ENCODE measurements at places on chromosomes 5 and 9. TPM values are rescaled to one million over a fixed set of nuclear protein-coding genes. Genes with fewer than 3 reads are reported as not detected.

FOXI1 gene
- not detected for total RNA-seq

DNA sequence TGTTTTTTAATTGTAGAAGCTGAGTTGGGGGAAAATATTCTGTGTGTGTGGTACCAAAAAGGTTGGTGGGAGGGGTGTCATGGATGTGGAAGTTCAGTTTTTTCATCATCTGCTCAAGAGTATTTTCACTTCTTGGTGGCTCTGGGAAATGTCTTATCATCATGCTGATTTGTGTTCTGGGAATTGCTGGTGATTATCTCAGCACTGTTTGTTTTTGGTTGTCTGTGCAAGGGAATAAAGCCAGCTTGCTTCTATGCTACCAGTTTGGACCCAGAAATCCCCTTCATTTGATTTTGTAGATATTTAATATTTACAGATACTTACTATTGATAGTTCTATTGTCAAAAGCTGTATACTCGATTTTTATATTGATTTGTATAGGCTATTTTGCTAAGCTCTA is 2289.7 kb downstream of the MAT2B start:
- no peak for ATAC-seq

GRCh38 chr9:104075801-104076753 is 18.0 kb upstream of the SMC2 start:
- no peak for ATAC-seq

SHISAL2B gene
- total RNA-seq, result not detected

DNA sequence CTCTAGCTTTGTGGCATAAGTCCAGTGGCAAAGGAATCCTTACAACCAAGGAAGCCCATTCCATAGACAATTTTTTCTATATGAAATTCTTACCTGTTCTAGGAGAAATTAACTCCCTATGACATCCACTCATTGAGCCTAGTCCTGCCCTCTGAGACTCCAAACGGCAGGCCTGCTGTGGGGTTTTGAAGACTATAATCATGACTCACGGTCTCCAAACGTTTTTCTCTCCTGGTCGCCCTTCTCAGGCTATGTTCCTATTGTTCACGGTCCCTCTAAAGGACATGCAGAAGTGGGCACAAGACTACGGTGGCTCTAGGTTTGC is 611 bp downstream of the EXOSC3 start:
- no peak for ATAC-seq

ANXA2R gene
- total RNA-seq, result 1.5 TPM

GRCh38 chr9:128160603-128160987 is 530 bp downstream of the BBLN start:
- ATAC-seq, result no peak

DNA sequence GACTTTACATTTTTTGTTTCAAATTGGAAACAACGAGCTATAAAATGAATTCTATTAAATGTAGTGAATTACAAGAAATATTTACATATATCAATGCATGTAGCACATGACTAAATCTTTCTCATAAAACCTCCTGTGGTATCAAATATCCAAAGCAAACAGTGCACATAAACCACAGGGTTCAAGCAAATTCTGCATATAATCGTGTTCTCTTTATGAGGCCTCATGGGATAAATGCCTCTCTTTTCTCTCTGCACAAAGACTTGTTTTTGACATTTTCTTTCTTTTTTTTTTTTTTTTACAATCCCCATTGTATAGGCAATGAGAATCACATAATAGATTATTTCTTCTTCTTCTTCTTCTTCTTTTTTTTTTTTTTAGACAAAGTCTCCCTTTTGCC is 1117.2 kb upstream of the DMAC1 start:
- ATAC-seq, result no peak

DHFR gene
- total RNA-seq, result 9.1 TPM

GRCh38 chr5:73318308-73318719 is 130.3 kb downstream of the FOXD1 start:
- ATAC-seq, result no peak

GRCh38 chr9:138046641-138047301 is 169.2 kb downstream of the CACNA1B start:
- no peak for ATAC-seq

- no peak for ATAC-seq
These were observed 32.8 kb upstream of the SEMA4D start for GRCh38 chr9:89530726-89531125.

DNA sequence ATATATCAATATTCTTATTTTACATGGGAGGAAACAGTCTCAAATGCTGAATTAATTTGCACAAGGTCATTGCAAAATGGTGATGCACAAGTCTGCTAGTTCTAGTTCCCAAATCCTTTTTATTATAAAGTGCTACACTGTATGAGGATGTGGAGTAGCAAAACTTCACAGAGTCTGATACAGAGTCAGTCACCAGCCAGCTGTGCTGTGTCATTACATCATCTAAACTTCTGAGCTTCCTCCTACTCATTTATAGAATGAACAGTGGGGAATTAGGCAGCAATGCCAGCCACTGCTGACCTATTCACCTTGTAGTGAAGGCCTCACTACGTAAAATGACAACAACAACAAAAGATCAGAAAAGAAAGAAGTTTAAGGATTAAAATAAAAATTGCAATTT is 357.8 kb downstream of the TMEM167A start:
- no peak for ATAC-seq

DNA sequence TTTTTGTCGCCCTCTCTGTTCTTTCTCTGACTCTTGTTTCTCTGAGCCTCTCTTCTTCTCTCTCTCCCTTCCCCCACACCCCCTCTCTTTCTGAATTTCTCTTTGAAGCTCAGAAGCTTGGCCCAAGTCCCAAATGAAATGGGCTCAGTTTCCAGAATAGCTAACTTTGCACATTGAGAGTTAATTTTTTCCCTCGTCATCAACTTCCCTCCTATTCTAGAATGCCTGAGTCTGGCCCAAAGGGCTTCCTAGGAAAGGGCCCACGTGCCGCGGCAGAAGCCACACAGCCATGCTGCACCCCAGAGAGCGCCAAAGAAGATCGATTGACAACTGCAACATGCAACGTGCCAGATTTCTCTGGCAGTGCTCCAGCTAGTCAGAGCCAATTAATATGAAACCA is 588.8 kb upstream of the KLF4 start:
- ATAC-seq, result no peak

- no peak for ATAC-seq
These were observed at the start of gene PCDHA8 for GRCh38 chr5:140840978-140841962. Gene PCDHA8 (plus strand): TSS chr5:140841187. CDS start chr5:140841322, 135 bp downstream.

BSPRY gene
- 0.16 TPM for total RNA-seq

ACOT12 gene
- not detected for total RNA-seq

GABRA6 gene
- not detected for total RNA-seq

- ATAC-seq, result no peak
These were observed 34.6 kb downstream of the C5orf15 start for GRCh38 chr5:133933670-133934295.

- no peak for ATAC-seq
These were observed 81.9 kb downstream of the MAP1B start for GRCh38 chr5:72189146-72189545.

- no peak for ATAC-seq
These were observed 22.0 kb upstream of the GTF3C5 start for GRCh38 chr9:133008824-133009223.

DNA sequence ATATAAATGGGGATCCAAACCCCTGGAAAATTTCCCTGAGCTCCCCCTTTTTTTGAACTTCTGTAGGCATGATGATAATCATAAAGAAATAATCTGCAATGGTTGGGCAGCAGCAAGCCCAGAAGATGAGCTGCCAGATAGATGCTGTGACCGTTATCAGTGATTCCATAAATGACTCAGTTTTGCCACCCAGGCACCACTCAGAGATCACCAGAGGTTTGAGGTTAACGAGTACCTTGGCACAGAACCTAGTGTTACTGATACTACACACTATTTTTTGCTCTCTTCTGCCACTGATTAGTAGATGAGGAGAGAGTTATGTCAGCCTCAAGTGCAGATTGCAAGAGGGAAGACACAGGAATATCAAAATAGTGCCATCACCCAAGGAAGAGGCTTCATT is 199.3 kb upstream of the PTGER4 start:
- no peak for ATAC-seq

- ATAC-seq, result no peak
These were observed 63.9 kb downstream of the PCDH1 start for GRCh38 chr5:141814064-141814964.

DNA sequence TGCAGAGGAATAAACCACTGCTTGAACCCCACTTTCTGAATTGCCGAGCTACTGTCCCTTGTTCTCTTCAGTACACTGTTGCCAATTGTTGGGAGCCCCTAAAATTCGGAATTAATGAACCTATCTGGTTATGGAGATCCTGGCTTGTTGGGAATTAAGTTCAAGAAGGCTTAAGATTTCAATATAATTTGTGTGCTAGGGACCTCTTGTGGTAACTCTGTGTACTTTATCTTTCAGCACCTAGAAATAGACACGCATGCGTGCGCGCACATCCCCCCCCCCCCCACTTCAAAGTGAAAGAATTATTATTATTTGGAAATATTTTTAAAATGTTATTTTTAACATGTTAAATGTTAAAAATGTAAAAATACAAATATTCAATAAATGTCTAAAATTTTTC is 53.3 kb upstream of the FAM169A start:
- ATAC-seq, result peak; percentile 50

DNA sequence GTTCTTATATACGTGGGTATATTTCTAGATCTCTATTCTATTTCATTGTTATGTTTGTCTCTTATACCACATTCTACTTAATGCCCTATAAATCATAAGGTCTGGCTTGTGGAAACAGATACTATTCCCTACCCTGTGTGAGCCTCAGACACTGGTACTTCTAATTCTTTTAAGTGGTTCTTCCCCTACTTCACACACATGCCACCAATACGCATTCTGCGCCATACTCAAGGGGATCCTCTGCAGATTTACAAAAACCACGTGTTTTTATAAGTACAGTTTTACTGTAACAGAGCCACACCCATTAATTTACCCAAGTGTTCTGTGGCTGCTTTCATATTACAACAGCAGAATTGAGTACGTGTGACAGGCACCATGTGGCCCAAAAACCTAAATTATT is 195.6 kb downstream of the SAXO1 start:
- no peak for ATAC-seq

NPR3 gene
- 1.6 TPM for total RNA-seq

GRCh38 chr9:125284855-125285254 is 23.2 kb downstream of the GAPVD1 start:
- no peak for ATAC-seq

PCDH1 gene
- total RNA-seq, result 23.0 TPM

DNA sequence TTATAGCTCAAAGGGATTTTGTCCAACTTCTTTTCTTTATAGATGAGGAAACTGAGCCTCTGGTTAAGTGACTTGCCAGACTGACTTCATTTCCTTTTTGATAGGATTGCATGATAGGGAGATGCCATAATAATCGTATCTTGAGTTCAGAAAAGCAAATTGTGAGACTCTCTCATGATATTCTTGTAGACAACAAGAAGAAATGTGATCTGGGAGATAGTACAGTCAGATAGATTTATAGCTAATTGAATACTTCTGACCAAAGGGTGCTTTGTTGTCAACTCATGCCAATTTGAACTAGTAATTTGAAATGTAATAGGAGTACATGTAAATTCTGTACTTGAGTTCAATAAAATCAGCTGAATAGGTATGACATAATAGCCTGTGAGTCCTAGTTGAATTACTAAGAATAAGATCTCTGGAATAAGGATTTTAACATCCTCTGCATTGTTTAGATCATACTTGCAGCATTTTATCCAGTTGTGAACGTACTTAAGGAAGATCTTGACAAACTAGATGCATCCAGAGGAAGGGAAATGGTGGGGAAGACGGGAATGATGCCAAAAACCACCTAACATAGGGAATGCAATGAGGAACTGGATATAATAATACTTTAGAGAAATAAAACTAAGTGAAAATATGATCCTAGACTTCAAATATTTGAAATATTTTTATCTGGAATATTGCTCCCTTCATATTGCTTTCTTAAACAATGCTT is 25.5 kb downstream of the CWC27 start:
- no peak for ATAC-seq

DNA sequence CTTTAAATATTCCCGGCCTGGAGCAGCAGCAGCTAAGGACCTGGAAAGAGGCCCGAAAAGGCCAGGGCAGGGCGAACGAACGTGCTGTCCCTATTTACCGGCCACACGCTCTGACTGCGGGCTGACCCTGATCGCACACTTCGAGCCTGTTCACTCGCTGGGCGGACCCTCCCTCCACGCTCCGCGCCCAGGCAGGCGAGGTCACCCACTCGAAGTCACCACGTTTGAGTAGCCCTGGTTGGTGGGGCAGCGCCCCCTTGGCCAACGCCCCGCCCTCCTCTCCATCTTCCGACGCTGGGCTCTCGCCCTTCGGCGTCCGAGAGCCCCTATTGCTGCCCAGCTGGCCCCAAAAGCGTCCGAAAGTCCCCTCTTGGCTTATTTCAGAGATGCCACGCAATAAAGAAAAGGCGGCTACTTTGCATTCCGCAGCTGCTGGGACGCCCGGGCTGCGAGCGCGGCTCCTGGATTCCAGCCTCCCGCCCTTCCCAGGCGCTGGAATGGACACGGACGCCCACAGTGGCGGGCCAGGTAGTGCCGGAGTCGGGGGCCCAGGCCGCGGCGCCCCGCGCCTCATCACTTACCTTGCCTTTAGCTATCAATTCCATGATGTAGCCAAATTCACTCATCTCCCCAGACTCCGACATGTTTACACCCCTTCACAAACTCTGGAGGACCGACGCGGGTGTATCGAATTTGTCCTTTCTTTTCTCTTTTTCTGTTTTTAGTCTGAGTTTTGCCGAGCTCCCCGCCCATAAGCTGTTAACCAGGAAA is 9.9 kb upstream of the TRIM36 start:
- peak; percentile 62 for ATAC-seq

GRCh38 chr5:74643111-74643562 is 2.6 kb upstream of the ENC1 start:
- no peak for ATAC-seq

DNA sequence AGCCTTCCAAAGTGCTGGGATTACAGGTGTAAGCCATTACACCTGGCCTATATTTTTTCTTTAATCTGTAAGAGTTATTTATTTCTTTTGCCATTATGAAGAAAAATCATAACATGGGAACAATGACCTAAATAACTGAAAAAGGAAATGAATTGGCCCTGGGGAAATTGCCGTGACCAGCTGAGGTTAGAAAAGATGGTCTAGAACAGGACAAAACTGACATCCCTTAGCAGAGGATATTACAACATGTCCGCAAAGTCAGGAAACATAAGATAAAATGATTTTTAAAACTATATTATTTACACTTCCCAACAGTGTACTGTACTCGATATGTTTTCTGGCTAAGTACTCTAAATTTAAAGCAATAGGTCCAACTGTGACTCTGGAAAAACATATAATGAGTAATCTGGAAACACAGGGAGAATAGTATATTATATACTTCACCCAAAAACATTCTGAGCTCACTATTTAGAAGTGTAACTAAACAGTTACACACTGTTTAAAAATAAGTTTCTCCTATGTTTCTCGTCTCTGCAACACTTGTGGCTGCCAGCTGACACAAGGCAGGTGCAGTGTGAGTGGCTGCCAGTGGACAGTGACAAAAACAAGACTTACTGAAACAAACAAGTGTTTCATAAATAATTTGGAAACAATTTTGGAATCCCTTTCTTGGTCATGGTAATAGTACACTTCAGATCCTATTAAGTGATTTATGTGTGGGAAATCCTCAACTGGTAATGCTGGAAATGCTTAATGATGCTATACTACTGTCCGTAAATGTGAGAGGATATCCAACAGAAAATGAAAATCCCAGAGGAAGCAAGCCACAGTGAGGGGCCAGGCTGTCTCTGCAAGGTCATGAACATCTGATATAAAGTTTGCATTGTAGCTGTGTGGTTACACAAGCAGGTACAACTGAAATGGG is 69.1 kb downstream of the C9orf85 start:
- ATAC-seq, result no peak

Measured in gastroesophageal sphincter (tissue), 4 donors.